ENCODE measurements at places on chromosomes 7 and 10. TPM values are rescaled to one million over a fixed set of nuclear protein-coding genes. Genes with fewer than 3 reads are reported as not detected.

The FGFBP3 gene
- total RNA-seq: 0.32 TPM

The PARG gene
- 20.4 TPM for total RNA-seq

DNA sequence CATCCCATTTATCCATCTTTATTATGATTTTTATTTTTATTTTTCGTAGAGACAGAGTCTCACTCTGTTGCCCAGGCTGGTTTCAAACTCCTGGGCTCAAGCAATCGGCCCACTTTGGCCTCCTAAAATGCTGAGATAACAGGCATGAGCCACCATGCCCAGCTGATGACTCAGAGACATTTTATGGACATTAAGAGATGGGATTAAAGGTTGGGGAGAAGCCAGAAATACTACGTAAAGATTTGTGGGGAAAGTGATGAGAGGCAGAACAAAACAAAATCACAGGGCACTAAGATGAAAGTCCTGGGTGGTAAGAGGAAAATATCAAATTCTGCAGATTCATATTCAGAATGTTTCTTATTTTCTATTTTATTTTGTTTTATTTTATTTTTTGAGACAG, 7.6 kb downstream of the WNT8B start:
- no peak for DNase-seq

The CYP2C8 gene
- total RNA-seq: not detected

The IFRD1 gene
- total RNA-seq: 17.8 TPM

GRCh38 chr7:129103561-129104324, 40.8 kb upstream of the TSPAN33 start:
- no peak for DNase-seq

The RNF148 gene
- 0.32 TPM for total RNA-seq

- DNase-seq: no peak
Observed at GRCh38 chr7:73425356-73425983, 8.1 kb upstream of the FZD9 start.

GRCh38 chr10:4034907-4035598, 250.0 kb upstream of the KLF6 start:
- DNase-seq: no peak

DNA sequence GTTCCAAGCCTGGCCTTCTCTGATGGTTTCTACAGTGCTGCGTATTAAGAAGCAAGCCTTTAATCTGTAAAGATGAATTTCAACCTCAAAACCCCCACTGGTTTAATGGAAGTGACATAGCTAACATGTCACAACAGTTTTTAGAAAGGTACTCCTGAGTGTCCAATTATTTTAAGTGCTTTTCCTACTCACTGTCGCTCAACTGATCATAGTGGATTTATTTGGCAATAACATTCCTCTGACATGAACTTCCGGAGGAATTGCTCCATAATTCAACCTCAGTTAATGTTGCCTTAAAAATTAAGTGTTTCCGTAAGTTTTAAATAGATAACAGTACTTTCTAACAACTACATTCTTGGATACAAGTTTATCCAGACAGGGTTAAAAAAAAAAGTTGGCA, 57.5 kb downstream of the AGMO start:
- no peak for DNase-seq

The BZW2 gene
- 369 TPM for total RNA-seq

- DNase-seq: no peak
Observed at GRCh38 chr7:147670759-147671158, 919.8 kb upstream of the C7orf33 start.

DNA sequence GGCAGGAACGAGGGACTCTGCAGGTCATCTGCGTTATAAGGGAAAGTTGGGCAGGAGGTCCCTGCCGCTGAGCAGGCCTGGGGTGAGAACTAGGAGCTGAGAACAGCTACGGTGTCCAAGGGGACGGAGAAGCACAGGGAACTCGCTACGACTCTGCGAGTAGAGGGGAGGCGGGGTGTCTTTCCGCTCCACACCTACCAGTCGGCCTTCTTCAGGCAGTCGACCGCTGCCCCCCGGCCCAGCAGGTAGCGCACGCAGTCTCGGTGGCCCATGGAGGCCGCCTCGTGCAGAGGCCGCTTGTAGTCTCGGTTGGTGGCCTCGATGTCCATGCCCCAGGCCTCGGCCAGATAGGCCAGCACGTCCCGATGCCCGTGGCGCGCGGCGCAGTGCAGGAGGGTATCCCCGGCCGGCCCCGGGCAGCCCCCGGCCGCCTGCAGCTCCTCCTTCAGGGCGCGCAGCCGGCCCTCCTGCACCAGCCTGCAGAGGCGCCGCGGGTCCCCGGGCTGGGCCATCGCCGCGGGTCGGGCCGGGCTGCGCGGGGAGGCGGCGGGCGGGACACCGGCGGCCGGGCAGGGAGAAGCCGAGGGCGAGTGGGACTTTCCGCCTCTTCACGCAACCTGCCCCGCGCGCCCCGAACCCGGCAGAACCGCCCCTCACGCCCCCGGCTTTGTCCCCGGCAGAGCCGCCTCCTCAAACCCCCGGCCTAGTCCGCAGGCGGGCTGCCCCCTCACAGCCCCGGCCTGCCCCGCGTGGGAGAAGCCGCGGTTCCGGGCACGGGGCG, 660 bp downstream of the ANKRD16 start:
- DNase-seq: peak; percentile 80

DNA sequence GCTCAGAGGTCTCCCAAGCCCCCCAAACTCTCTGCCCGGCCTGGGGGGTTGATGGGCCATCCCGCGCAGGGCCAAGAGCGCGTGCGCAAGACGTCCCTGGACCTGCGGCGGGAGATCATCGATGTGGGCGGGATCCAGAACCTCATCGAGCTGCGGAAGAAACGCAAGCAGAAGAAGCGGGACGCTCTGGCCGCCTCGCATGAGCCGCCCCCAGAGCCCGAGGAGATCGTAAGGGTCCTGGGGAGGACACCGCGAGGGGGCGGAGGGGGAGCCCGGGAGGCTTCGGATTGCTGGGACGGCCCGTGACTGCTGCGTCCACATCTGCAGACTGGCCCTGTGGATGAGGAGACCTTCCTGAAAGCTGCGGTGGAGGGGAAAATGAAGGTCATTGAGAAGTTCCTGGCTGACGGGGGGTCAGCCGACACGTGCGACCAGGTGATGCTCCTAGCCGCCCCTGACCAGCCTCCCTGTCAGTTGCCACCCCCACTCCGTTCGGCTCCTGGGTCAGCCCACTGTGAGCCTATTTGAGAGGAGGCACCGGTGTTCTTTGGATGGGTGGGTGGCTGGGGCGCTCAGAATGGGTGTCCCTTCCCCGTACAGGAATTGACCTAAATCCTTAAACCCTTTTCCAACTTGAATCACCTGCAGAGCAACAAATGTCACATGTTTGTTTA, 5.7 kb downstream of the ANKRD2 start:
- DNase-seq: no peak

The PRKCQ gene
- total RNA-seq: 0.16 TPM

DNA sequence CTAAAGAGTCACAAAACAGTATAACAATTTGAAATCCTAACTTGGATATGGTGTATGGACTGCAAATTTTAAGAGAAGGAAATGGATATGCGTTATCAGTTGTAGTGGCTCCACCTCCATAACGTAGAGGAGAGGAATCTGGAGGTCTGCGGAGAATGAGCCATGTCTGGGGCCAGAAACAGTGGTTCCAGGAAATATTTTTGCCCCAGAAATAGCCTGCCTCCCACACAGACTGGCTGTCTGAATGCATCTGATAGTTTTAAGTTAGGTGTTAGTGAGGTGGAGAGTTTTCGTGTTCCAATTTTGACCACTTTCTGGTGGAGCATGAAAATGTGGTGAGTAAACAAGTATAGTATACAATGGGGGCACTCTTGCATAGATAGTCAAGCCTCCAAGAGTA, 1.6 kb downstream of the PHTF2 start:
- no peak for DNase-seq

GRCh38 chr10:53315709-53316108, 543.1 kb upstream of the MBL2 start:
- no peak for DNase-seq

DNA sequence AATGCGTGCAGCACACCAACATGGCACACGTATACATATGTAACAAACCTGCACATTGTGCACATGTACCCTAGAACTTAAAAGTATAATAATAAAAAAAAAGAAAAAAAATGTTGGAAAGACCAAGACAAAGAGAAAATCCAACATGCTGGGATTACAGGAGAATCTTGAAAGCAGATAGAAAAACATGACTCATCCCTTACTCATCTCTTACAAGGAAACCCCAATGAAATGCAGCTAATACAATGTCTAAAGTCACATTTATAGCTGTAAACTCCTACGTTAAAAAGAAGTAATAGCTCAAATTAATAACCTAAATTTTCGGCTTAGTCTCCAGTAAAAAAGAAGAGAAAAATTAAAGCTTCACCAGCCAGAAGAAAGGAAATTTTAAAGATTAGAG, 47.5 kb upstream of the DGKB start:
- no peak for DNase-seq

DNA sequence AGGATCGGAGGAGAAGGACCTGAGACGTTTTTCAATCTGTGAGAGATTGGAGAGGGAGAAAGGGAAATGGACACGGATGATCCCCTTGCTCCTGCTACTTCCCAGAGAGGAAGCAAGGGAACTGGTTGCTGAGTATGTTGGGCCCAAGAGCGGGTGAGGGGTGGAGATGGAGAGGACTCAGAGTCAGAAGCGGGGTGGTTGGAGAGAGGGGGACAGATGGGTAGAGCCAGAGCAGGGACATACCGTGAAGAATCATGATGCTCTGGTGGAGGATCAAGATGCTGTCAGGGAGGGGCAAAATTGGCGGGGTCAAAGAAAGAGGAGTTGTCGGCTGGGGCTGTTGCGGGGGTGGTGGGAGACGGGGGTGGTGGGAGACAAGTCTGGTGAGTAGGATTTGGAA, 2.4 kb upstream of the CHST3 start:
- DNase-seq: no peak

DNA sequence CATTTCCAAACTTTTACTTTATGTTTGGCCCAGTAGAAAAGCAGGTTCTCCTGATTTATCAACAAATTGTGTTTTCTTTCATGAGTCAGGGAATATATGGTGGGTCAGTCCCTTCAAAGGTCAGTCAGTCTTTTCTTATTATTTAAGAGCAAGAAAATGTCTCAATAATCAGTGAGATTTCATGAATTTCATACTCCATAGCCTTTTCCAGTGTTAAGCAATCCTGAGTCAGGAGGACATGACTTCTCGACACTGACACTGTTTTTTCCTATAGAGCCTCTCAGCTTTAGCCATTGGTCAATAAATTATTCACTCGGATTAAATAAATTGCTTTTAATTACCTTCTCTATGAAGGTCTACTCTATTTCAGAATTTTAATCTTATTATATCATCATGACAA, 334.5 kb downstream of the SORCS1 start:
- no peak for DNase-seq

GRCh38 chr10:43754569-43755260, 106.0 kb upstream of the ZNF32 start:
- DNase-seq: no peak

DNA sequence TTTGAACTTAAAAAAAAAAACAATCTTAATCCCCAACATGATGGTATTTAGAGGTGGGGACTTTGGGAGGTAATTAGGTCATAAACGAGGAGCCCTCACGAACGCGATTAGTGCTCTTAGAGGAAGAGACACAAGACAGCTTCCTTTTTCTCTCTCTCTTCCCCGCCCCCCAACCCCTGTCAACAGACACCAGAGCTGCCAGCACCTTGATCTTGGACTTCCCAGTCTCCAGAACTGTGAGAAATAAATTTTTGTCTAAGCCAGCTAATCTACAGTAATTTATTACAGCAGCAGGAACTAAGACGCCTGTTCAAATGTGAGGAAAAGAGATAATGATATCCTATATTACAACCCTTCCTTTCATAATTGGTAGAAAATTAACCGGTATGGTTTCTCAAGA, 40.1 kb downstream of the RELN start:
- no peak for DNase-seq

GRCh38 chr7:139542308-139543151, 19.0 kb downstream of the CLEC2L start:
- DNase-seq: no peak

- DNase-seq: no peak
Observed at GRCh38 chr7:97043281-97043680, 18.6 kb upstream of the DLX5 start.

- no peak for DNase-seq
Observed at GRCh38 chr7:3722396-3722922, 421.4 kb downstream of the SDK1 start.

DNA sequence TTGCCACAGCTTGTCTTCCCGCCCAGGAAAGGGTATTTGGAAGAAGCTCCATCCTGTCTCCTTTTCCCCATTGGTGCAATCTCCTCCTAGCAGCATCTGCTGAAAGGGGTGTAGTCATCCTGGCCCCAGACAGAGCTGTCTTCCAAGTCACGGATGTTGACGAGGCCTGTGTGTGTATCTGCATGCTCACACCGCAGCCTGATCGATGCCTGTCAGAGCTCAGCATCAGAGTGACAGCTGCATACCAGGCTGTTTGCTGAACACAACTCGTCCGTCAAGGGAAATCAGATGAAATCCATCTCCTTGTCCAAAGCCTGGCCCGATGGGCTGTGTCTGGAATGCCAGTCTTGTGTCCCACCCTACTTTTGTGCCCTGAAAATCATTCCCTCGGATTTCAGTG, 21.2 kb upstream of the LRRC4 start:
- DNase-seq: no peak

The PLEKHS1 gene
- total RNA-seq: not detected

GRCh38 chr7:155349601-155350331, 52.1 kb downstream of the INSIG1 start:
- DNase-seq: no peak

The LIPJ gene
- not detected for total RNA-seq

- DNase-seq: no peak
Observed at GRCh38 chr7:134856691-134857090, 77.3 kb downstream of the CALD1 start.

- DNase-seq: peak; percentile 53
Observed at GRCh38 chr7:30900053-30900452, 11.6 kb upstream of the AQP1 start.

The MBL2 gene
- total RNA-seq: not detected

DNA sequence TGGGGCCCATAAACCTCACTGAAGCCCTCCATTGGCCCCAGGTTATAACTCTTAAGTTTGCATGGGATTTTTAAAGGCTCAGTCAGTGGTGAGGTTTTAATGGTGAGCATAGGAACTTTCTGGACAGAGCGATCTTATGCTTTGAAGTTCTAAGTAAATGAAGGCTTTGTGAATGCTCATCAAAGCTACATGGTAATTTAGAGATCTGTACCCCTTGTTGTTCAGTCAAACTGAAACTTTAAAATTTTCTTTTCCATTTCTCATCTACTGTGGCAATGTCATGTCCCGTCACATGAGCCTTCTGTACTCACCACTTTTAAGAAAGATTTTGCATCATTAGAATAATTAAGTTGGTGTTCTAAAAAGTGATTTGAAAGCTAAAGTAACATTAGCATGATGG, 39.9 kb downstream of the CHN2 start:
- DNase-seq: no peak

The CUZD1 gene
- total RNA-seq: not detected

- no peak for DNase-seq
Observed at GRCh38 chr7:15464667-15465121, 97.1 kb downstream of the AGMO start.

DNA sequence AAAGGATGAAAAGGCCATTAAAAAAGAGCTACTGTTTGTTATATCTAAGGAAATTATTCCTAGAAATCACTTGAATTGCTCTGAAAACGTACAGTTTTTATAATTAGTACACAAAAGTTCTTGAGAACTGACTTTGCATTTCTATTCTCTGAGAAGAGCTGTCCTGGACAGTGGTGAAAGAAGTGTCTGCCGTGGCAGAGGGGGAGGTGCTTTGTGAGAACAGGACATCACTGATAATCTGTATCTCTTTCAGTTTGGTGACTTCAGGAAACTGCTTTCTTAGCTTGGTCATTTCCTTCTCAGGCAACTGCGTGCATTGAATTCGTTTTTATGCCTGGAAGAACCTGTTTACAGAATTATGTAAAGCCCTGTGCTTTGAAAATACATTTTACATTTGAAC, 52.1 kb downstream of the POLL start:
- DNase-seq: no peak
